ENCODE measurements at places on chromosomes 4 and X.

- DNase-seq, result no peak
Measured at GRCh38 chrX:64437218-64437617, 42.0 kb upstream of the MTMR8 start.

- no peak for DNase-seq
Measured at GRCh38 chr4:130559268-130559667, 1463.3 kb downstream of the C4orf33 start.

DNA sequence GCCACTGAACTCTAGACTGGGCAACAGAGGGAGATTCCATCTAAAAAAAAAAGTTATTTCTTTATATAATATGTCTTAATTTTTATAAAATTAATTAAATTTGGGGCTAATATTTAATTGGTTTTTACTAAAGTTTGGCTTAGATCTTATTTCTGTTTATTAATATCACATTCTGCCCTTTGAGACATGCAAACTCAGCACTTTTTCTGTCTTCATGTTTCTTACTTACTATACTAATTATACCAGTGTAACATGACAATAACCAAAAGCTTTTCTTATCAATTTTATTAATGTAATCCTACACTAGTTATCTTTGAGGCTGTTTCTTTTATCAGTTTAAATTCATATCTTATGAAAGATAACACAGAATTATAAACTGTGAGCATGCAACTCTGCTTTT lies 475.9 kb upstream of the GRID2 start:
- no peak for DNase-seq

GRCh38 chr4:78735697-78736096 lies 40.5 kb upstream of the BMP2K start:
- DNase-seq, result no peak

DNA sequence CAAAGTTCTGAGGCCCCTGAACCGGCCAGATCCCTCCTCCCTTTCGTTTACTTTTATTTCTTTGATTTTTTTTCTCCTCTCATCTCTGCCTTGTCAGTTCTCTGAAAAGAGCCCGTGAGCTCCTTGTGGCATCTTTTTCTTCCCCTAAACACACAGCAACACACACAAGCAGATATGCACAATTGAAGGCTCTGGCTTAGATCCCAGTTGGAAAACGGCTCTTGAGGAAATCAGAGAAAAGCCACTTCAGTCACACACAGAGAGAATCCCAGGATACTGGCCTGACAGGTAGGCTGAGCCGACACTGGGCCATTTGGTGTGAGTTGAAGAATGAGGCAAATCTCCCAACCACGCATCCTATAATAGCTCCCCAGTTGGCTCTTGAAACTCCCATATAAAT lies 12.9 kb downstream of the DIPK2B start:
- DNase-seq, result no peak

- no peak for DNase-seq
Measured at GRCh38 chr4:1718095-1718850, 2.9 kb downstream of the TMEM129 start.

DNA sequence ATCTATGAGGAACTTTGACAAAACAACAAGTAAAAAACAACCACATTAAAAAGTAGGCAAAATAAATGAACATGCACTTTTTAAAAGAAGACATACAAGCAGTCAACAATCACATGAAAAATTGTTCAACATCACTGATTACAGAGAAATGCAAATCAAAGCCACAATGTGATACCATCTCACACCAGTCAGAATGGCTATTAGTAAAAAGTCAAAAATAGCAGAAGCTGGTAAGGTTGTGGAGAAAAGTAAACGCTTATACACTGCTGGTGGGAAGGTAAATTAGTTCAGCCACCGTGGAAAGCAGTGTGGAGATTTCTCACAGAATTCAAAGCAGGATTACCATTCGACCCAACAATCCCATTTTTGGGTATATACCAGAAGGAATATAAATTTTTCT lies 17.0 kb upstream of the LNX1 start:
- no peak for DNase-seq

- no peak for DNase-seq
Measured at GRCh38 chrX:65671966-65672365, 4.5 kb downstream of the MSN start.

GRCh38 chr4:70315928-70316327 lies 18.9 kb upstream of the CABS1 start:
- no peak for DNase-seq

- DNase-seq, result no peak
Measured at GRCh38 chr4:138852681-138853080, 162.9 kb upstream of the NOCT start.

DNA sequence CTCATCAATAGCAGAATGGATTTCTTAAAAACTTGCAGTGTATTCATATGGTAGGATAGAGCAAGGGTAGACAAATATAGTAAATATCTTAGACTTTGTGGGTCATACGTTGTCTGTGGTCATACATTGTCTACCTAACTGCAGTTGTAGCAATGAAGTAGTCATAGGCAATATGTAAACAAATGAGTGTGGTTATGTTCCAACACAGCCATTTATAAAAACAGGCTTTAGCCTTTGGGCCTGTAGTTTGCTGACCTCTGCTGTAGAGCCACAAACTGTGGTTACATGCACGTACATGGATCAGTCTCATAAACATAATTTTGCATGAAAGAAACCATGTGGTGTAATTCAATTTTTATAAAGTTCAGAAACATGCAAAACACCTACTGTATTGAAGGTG lies 98.9 kb downstream of the LARP1B start:
- DNase-seq, result no peak

DNA sequence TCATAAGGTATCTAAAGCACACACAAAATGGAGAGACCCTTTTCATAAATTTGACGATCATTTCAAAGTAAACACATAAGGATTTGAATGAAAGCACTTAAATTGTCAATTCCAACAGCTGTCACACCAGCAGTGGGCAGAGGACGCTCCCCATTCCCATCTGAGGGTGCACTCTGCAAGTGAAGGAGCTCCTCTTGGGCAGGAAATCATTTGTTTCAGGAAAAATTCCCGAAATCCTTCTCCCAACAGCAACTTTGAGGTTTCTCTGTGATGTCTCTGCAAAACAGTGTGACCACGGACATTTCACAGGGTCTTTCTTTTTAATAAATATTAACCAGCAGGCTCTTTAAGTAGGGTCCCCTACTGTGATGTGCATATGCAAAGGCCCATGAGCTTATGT lies 111.0 kb downstream of the EPHA5 start:
- no peak for DNase-seq

DNA sequence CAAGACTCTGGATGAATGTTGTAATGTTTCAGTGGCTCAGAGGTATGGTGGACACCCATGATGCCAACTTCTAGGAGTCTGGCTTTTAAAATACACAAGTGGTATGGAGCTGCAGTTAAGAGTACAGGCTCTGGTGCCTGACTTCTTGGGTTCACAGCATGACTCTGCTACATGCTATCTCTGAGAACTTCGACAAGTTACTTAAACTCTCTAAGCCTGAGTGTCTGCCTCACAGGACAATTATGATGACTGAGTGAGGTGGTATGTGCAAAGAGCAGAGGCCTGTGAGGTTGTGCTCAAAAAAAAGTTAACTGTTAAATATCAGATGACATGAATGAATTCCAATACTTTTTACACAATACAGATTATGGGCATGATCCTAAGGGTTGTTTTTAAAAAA lies 90.9 kb upstream of the SRD5A3 start:
- no peak for DNase-seq

GRCh38 chr4:74544655-74545361 lies 99.9 kb downstream of the AREG start:
- DNase-seq, result no peak

DNA sequence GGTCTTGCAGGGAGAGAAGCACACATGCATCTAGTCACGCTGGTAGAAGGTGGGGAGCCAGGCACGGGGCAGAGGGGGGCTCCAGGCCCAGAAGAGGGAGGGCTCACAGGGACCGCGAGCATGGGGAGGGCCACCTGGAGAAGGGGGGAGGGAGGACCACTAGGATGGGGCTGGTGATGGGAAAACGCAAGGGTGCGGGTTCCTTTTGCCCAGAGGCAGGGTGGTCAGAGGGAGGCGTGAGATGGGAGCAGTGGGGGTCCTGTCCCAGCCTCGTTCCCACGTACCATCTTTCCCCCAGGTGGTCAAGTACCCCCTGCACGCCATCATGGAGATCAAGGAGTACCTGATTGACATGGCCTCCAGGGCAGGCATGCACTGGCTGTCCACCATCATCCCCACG lies 30.7 kb downstream of the WFS1 start:
- DNase-seq, result no peak

DNA sequence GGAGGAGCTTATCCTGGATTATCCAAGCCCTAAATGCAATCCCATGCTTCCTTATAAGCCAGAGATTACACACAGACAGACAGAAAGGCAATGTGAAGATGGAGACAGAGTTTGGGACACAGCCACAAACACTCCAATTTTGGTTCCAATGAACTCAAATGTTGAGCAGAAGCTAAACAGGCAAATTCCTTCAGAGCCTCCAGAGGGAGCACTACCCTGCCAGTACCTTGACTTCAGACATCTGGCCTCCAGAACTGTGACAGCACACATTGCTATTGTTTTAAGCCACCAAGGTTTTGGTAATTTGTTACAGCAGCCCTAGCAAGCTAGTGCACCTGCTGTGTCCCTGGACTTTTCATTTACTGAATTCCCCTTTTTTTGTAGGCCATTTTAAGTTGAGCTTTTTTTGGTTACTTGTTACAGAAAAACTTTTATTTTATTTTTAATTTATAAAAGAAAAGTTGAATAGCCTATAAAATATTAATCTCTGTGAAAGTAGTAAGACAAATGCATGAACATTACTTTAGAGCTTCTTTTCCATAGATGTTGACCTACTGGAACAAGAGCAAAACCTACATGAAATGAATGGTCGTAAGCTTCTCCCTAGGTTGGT lies 33.4 kb upstream of the SRD5A3 start:
- peak; percentile 46 for DNase-seq

GRCh38 chr4:61588621-61589402 lies 388.7 kb downstream of the ADGRL3 start:
- no peak for DNase-seq

GRCh38 chr4:3342182-3342854 lies 49.5 kb downstream of the RGS12 start:
- DNase-seq, result peak; percentile 36

DNA sequence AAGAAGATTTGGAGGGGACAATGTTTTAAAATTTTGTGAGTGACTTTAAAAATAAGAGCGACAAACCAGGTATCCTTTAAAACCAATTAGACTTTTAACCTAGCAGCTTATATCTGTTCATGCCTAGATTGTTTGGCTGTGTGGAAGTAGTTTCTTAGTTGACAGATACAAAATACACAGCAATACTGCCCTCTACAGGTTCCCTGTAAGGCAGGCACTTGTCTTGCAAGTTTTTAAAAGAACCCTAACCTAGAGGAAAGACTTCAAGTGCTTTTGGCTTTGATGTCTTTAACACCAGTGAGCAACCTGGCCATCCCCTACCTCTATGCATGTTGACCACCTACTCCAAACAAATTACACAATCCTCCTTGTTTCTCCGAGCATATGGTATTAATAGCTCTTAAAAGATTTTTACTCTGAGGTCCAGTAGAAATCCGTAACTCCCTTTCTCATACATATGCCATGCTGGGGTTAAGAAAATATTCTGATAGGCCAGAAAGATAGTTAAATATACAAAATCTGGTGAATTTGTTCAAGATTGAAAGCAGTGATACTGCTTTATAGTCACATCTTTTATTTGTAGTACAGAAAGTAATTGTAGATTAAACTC lies 273.0 kb downstream of the ARHGAP24 start:
- DNase-seq, result peak; percentile 26

GRCh38 chr4:3522326-3522640 lies 9.9 kb downstream of the LRPAP1 start:
- no peak for DNase-seq

GRCh38 chr4:4631150-4631549 lies 89.3 kb upstream of the STX18 start:
- DNase-seq, result no peak

DNA sequence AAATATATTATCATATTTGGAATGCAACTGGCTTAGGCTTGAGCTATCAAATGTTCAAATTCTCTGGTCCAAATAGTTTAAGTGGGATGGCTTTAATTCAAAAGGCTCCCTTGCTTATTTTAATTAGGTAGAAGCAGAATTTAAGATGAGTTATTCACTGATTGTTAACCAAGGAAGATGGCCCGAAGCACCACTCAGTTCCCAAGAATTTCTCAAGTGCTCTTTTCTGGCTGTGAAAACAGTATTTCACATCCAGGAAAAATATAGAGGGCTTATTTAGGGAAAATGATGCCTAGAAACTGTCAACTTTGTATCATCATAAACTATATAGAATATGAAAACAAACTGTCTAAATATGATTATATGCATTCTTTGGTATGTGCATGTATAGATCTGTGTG lies 246.5 kb upstream of the SFRP2 start:
- DNase-seq, result no peak

DNA sequence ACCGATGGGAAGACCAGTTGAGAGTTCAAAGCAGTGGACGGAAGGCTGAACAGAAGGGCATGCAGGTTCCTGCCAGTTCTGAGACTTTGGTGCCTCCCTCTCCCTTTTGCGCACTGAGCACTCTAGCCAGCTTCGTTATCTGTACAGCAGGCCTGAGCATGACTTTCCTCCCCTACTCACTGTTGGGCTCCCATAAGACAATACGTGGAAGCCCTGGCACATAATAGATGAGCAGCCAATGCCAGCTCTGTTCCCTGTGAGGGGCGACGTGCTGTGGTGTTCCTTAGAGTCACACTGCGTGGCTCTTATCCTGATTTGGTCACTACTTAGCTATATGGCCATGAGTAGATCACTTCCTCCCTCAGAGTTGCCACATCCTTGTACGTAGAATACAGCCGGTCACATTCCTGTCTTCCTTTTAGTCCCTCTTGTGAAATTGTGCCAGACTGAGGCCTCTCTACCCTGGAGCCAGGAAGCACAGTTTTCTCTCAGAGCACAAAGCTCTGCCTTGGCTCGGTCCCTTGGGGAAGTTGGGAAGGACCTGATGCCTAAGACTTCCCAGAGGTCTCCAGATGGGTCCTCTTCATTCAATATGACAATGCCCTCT lies 160.4 kb upstream of the MAMLD1 start:
- no peak for DNase-seq

- DNase-seq, result no peak
Measured at GRCh38 chr4:38226170-38226569, 266.0 kb downstream of the PTTG2 start.
